ENCODE measurements at places on chromosomes 7 and 10.

DNA sequence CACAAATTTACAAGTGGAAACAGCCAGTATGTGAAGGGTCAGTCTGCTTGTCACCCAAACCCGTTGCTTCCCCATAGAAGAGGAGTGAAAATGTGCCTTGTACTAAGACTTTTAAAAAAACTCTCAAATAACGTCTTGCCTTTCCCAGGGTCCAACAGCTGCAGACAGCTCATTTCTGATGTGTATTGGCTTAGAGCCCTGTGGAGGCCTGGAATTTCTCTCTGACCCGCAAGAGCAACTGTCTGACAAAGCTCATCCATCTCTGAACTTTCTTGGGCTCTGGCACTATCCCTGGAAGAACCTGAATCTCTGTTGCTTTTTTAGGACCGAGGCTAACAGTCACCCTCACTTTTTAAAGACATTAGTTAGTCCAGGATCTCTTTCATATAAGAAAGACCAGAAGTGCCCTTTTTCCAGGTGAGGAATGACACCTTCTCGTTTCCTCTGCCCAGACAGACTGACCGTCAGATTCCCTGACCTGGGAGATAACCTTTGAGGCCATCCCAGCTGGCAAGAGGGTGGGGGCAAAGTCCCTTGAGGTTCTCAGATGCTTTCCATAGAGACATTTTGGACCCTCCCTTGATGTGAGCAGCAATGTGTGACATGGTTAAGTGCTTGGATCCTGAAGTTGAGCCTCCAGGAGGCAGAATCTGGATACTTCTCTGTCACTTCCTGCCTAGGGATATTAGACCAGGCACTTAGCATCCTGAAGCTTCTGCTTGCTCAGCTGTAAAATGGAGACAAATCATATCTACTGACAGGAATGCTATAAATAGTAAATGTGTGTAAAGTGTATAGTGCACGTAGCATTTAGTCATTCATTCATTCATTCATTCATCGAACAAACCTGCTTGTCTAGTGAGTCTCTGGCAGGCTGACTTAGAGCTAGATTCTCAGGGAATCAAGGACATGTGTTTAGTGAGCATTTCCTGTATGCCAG, 4.5 kb upstream of the NODAL start:
- DNase-seq, result peak; percentile 55

GRCh38 chr7:19816128-19816527, 42.7 kb upstream of the TMEM196 start:
- no peak for DNase-seq

DNA sequence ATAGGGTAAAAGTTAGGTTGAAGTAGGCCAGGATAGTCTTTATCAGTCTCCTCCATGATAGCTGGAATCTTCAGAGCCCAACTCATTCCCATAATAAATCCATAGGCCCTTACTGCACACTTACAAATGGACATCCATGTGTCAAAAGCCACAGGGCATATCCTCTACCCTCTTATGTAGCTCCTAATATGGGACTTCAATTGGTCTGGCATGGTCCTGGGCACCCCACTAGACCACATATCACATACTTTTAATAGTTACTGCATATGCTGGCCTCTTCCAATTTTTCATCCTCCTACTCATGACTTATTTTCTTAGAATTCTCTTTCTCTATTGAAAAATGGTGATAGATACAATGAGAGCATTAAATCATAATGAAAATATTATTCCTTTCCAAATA, 169.3 kb downstream of the MAGI2 start:
- no peak for DNase-seq

DNA sequence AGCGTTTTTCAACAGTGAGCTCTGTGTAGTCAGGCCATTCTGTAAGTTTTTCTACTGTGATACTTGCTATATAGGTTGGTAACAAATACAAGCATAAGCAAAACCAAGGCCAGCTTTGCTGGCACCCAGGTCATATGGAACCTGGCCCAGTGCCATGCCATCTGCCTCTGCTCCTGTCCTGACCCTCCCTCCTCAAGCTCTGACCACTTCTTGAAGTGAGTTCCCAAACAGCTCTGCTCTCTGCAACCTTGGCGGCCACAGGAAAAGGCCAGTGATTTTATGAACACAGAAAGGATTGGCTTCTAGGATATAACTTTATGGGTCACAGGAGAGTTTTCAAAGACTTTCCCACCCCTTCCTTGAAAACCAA, 12.8 kb downstream of the NOD1 start:
- DNase-seq, result no peak

DNA sequence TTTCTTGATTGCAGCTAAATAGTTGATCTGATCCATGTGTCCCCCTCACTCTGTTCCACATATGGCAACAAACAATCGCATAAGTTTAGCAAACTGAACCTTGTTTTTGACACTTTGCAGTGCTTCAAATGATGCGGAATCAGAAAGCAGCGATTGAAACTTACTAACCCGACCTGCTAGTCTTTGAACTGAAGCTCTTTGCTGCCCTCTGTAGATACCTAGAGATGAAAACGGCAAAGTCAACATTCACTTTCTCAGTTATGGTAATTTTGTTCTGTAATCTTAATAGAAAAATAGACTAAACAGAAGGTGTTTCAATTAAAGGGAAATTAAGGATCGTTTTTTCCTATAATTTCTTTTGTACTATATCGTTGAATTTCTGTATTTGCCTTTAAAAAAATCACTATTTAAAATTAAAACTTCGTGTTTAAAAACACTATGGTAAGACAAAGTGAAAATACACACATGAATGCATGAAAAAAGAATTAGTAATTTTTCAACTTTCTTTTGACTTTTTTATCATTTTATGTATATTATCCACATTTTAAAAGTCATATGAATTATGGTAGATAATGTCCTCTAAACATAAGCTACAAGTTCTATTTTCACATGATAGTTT, 276.5 kb downstream of the MAGI2 start:
- peak; percentile 11 for DNase-seq

DNA sequence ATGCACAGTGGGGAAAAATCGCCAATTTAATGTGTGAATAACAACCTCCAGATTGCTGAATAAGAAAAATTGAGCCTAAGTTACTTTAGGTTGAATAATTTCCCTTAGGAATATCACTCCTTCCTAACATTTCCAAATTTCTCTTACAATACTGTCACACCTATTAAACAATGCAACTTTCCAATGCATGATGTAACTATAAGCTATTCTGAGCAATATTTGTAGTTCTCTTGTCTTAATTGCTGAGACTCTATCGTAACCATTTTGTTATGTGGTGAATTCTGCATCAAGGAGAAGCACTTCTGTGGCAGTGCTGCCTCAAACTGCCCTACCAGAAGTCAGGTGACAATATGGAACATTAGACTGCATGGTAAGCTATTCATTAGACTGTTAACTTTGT, 386.7 kb upstream of the LRRN3 start:
- DNase-seq, result no peak

- no peak for DNase-seq
Observed at GRCh38 chr7:57821438-57822382, 371.7 kb downstream of the ZNF716 start.

- peak; percentile 25 for DNase-seq
Observed at GRCh38 chr7:13508586-13508985, 480.9 kb downstream of the ETV1 start.

- peak; percentile 41 for DNase-seq
Observed at GRCh38 chr10:22648547-22648961, 65.8 kb downstream of the PIP4K2A start.

DNA sequence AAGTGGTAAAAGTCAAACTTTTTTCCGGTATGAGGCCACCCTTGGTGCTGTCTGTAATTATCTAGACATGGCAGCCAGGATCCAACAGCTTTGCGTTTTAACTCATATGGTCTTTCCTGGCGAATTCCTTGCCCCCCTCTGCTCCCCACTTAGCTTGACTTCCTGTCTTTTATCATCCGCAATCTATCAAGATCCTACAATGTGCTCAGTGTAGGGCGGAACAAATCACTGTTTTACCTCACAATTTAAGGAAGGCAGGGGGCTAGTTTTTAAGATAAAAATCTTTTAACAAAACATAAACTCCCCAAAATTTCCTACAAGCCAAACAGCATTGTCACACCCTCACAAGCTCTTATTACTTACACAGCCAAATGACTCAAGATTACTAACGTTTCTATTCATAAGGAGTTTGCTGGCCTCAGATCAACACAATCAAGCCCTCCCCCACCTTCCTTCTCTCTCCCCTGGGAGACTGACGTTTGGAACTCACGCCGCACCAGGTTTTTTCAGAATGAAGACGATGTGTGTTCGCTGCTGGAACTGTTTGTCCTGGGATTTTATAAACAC, 1.3 kb upstream of the CDK14 start:
- DNase-seq, result peak; percentile 76

- DNase-seq, result no peak
Observed at GRCh38 chr10:111360260-111360925, 283.6 kb downstream of the ADRA2A start.

All from skeletal muscle cell (primary cell).